ENCODE measurements at places on chromosomes 6 and 20.

- DNase-seq = no peak
These were observed 7.4 kb upstream of the SLC52A3 start for GRCh38 chr20:775679-776135.

DNA sequence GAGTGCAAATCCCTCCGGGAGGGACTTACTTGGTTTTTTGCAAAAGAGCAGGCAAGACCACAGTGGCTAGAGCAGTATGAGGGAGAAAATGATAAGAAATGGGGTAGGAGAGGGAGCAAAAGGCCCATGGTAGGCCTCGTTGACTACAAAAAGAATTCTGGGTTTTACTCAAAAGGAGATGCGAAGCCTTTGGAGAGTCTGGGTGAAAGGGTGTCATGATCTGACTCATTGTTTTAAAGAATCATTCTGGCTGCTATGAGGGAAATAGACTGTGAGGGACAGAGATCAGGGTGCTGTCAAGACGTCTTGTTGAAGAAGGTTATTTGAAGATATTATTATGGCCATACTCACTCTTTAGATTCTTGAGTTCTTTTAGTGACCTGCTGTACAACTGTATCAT, 13.0 kb downstream of the TBC1D32 start:
- no peak for DNase-seq

DNA sequence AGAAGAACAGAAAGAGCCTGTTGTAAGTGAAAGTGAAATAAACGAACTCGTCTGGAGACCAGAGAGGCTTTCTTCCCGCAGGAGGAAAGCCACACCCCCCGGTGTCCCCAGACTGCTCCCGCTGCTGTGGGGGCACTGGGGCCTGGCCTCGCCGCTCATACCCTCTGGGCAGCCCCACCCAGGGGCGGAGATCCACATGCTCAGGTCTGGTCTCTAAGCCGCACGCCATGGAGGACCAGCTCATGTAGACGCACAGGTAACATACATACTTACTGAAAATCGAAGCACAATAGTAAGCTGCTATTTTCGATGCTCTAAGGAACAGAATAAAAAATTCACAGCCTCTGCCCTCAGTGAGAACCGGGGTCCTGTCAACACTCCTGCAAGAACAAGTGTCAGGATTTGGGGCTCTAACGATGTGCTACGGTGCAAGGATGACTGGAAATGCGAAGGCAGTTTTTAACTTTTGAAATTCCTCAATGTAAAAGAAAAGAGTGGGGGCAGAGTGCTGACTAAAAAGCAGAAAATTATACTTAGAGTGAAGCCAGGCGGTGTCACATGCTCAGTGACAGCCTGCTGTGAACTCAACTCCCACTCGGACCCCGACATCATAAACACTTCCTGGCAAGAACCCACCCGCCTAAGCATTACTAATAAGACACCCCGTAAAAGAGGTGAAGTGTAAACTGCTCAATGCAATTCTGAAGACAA, 110.5 kb downstream of the IRF4 start:
- no peak for DNase-seq

- no peak for DNase-seq
These were observed 101.7 kb downstream of the SYNDIG1 start for GRCh38 chr20:24571159-24571558.

DNA sequence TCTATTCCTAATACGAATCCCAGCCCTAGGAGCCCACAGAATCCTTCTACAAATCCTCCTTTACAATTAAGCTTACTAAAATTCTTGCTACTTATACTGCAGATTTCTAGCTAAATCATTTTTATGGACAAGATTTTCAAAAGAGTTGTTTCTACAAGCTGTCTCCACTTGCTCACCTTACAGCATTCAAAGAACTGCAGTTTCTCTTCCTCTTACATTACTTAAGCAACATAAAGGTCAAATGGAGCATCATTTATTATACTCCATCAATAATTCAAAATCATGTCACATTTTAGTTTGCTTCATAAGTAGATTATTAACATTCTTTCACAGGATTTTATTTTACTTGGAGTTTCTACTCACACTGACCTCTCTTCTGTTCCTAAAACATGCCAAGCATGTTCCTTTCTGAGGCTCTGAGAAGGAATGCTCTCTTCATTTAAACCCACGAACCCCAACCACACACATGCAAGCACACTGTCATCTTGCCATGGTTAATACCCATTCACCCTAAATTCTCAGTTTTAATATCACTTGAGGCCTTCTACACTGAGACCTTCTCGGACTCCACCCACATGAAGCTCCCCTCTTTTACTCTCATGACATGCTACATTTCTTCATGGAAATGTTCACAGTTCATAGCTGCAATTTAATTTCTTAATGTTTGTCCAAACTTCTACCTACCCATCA, 388.2 kb downstream of the TBC1D32 start:
- no peak for DNase-seq

- DNase-seq = no peak
These were observed 14.8 kb downstream of the C20orf96 start for GRCh38 chr20:275791-276190.
